ENCODE measurements at places on chromosomes 3 and 15. TPM values are rescaled to one million over a fixed set of nuclear protein-coding genes. Genes with fewer than 3 reads are reported as not detected.

Gene DLL4
- 22.0 TPM for total RNA-seq

Gene LMAN1L
- total RNA-seq: not detected

Gene LRRIQ4
- total RNA-seq: 0.29 TPM

Gene MORC1
- total RNA-seq: not detected

Gene SLC27A2
- 0.96 TPM for total RNA-seq

Gene RARRES1
- total RNA-seq: 41.5 TPM

Gene GOLGA8S
- 0.20 TPM for total RNA-seq

Gene LTK
- 15.1 TPM for total RNA-seq

Gene FRMD5
- total RNA-seq: 1.2 TPM

Gene FAM107A
- 91.5 TPM for total RNA-seq

Gene GCNT3
- 1.1 TPM for total RNA-seq

Gene CMTM8
- 24.9 TPM for total RNA-seq

Gene C3orf85
- total RNA-seq: not detected

Gene CHRD
- 5.3 TPM for total RNA-seq

All from upper lobe of right lung (tissue), 1 donor.